ENCODE measurements at places on chromosomes 12 and 14.

GRCh38 chr12:93573552-93574223 is 1.2 kb downstream of the SOCS2 start:
- DNase-seq: no peak

DNA sequence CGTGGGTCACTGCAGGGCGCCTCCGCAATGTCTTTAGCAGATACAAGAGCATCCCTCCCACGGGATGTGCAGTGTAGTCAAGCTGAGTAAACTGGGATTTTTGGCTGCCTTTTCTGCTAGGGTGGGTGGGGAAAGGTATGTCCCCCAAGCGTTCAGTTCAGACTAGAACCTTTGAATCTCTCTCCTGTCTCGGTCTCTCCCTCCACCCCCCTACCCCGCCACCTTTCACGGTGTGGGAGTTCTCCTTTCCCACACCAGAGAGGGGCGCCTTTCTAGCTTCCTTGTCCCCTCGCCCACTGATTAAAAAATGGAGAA is 525 bp upstream of the FAR2 start:
- DNase-seq: no peak

DNA sequence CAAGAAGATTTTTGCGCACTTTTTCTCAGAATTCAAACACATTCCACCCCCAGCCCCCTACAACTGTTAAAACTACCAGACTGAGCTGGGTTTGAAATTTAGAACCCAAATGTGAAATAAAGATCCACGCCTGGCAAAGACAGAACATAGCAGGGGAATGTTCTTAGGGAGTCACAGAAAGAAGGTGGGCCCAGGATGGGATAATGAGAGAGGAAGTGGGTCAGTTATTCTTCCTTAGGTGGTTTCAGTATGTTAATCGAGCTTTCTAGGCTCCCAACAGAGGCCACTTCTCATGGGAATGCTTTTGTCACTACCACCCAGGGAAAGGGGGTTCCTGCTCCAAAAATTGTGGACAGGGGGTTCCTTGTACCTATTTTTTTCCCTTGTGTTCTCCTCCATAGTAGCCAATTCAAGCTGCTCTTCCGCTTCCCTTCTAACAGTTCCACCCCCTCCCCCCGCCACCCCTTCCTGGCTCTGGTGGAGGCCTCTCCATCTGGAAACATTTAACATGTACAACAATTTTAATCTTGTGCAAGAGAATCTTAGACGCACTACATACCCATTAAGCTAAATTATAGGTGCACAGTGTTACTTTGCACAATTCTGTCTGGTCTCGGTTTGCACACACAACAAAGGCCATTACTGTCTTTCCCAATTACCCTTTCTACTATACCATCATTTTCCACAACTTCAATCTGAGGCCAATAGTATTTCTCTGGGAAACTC is 218.1 kb downstream of the MON2 start:
- no peak for DNase-seq

DNA sequence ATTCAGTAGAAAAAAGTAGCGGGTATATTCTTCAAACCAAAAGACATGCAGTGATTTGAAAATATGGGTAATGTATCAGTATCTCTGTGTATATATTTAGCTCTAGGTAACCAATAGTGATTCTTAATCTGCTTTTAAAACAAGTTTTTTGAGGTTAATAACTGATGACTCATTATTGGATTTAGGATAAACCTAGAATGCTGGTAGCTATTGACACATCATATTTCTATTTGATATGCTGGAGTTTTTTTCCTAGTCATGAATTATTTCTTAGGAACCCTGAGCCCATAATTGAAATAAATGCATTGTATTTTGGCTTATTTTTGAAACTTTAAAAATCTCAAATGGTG is 15.5 kb downstream of the ARF6 start:
- DNase-seq: no peak

GRCh38 chr12:20601668-20602280 is 93.4 kb upstream of the SLCO1C1 start:
- no peak for DNase-seq

- no peak for DNase-seq
Observed at GRCh38 chr12:128549601-128550218, 274.0 kb downstream of the SLC15A4 start.

GRCh38 chr12:102534899-102535298 is 54.5 kb upstream of the IGF1 start:
- no peak for DNase-seq

- no peak for DNase-seq
Observed at GRCh38 chr14:72389200-72389599, 457.0 kb downstream of the RGS6 start.

DNA sequence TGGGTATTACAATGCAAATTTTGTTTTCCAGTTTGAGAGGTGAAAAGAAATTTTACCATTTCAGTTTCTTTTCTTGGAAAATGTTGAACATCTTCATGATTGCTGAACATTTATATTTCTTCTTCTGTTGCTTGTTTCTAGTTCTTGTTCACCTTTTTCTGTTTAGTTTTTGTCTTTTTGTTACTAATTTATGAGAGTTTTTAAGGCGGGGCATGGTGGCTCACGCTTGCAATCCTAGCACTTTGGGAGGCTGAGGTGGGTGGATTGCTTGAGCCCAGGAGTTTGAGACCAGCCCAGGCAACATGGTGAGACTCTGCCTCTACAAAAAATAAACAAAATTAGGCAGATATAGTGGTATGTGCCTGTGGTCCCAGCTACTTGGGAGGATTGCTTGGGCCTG is 10.7 kb downstream of the KIF5A start:
- DNase-seq: no peak

- no peak for DNase-seq
Observed at GRCh38 chr12:34287986-34288962, 266.0 kb downstream of the ALG10 start.

DNA sequence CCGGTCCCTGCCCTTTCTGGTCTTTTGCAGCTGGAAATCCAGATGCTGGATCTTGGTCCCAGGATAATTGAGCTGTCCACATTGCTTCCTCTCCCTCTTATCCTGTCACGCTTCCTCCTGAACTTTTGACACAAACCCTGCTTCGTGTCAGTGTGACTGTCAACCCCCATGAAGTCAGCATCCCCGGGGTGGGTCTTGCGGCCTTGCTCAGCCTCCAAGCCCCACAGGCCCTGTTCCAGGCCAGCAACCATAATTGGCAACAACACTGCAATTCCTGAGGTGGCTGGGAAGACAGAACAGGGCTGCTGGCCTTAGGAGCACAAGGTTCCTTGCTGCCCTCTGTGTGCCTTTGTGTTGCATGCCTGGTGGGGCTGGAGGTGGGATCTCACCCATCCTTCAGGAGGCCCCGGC is 74.9 kb downstream of the NTF3 start:
- DNase-seq: no peak

DNA sequence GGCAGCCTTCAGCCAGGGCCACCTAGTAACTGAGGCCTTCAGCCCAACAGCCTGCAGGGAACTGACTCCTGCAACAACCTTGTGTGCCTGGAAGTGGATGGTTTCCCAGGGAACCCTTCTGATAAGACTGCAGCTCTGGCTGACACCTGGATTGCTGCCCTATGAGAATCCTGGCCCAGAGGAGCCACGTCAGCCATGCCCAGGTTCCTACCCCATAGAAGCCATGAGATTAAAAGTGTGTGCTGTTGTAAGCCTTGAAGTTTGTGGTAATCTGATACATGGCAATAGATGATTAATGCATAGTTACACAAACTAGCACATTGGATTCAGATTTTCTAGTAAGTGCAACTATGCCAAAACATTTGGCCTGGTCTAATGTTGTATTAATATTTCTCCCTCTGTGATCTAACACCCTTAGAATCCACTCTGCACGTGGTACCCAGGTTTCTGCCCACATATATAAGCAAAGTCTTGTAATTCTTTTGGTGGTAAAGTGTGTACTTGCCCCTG is 64.8 kb upstream of the BEGAIN start:
- DNase-seq: no peak

DNA sequence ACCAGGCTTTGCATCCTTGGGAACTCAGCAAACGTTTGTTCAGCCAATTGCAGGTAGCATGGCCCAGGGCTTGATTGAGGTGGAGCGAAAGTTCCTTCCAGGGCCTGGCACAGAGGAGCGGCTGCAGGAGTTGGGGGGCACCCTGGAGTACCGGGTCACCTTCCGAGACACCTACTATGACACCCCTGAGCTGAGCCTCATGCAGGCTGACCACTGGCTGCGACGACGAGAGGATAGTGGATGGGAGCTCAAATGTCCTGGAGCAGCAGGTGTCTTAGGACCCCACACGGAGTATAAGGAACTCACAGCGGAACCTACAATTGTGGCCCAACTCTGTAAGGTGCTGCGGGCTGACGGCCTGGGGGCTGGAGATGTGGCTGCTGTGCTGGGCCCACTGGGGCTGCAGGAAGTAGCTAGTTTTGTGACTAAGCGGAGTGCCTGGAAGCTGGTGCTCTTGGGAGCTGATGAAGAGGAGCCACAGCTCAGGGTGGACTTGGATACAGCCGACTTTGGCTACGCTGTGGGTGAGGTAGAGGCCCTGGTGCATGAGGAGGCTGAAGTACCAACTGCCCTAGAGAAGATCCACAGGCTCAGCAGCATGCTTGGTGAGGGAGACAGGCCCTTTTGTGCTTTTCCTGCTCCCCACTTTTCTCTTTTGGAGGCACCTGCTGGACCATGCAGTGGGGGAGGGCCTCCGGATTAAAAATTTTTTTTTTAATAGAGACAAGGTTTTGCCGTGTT is 799 bp downstream of the THTPA start:
- DNase-seq: no peak
